Lung microvascular endothelial cell (primary cell): ENCODE measurements at places on chromosomes 11 and 22. TPM values are rescaled to one million over a fixed set of nuclear protein-coding genes. Genes with fewer than 3 reads are reported as not detected.

- no peak for DNase-seq
These were observed 271.8 kb downstream of the TBC1D22A start for GRCh38 chr22:47034076-47034808.

GRCh38 chr11:47587723-47588326 is 1.3 kb downstream of the FAM180B start:
- DNase-seq, result no peak

GRCh38 chr11:68632802-68633201 is 51.5 kb upstream of the GAL start:
- DNase-seq, result peak; percentile 75

DNA sequence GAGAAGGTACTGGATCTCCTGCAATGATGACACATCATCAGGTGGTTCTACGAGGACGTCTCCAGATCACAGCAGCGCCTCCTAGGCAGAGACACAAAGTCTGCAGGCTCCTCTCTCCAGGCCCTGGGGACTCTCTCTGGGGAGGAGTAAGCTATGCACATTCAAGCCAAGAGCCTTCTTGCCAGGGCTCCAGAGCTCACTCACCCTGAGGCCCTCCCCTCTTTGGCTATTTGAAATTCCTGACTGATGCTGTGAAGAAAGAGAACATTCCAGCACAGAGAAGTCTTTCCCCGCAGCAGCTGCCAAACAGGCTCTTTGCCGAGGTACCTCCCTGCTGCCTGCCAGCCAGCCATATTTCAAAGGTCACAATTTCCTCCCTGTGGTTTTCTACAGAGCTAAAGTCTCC is 204.9 kb downstream of the CSNK2A3 start:
- no peak for DNase-seq

GRCh38 chr22:50542416-50542927 is 3.2 kb upstream of the KLHDC7B start:
- DNase-seq, result no peak

- no peak for DNase-seq
These were observed 223.4 kb downstream of the FAM76B start for GRCh38 chr11:95566211-95566610.

DNA sequence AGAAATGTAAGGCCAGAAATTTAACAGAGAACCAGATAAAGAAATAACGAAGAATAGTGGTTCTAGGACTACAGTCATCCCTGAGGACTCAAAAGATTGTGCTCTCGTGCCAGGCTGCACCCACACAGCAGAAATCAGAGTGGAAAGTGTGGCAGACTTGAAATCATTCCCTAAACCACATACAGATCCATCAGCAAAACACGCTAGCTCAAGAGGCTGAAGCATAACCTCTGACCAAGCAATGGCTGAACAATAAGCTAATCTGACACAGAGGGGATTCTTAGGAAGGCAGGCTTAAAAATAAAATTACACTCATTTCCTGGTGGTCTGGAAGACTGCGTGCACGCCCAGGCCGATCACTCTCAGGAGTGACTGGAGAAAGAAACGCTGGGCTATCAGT is 19.0 kb downstream of the NCF4 start:
- no peak for DNase-seq

GRCh38 chr11:78742430-78742829 is 167.8 kb upstream of the NARS2 start:
- no peak for DNase-seq

- DNase-seq, result no peak
These were observed 2.6 kb upstream of the TCIRG1 start for GRCh38 chr11:68036141-68036716.

- DNase-seq, result peak; percentile 23
These were observed 15.3 kb upstream of the CDC42BPG start for GRCh38 chr11:64859542-64860414.

GRCh38 chr11:67373648-67374570 is 511 bp upstream of the CLCF1 start:
- peak; percentile 93 for DNase-seq

DNA sequence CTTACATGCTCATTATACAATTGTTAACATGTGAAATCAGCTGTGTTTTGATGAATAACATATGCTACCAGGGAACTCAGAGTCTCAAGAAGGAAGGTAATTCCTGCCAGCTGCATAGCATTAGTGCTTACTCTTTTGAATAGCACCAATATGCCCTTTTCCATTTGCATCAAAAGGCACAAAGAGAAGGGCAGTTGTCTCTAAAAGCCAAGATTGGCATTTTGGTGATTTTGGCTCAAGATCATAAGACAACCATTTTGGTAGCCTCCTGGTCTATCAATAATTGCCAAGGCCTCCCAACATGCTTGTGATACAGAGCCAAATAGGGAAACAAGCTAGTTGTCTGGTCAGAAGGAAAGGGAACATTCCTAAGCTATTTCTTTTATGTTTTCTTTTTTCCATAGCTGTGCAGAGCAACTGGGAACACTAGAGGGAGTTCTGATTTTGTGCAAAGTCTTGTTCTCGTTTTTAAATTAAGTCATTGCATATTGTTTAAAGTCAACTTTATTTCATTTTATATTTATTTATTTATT is 416.7 kb upstream of the CHORDC1 start:
- peak; percentile 6 for DNase-seq

GRCh38 chr11:92607969-92608722 is 361.3 kb upstream of the MTNR1B start:
- no peak for DNase-seq

Gene SERGEF
- total RNA-seq, result 15.9 and 20.0 TPM in 2 replicates

Gene SCYL1
- 36.6 and 46.6 TPM in 2 replicates for total RNA-seq

Gene SPA17
- total RNA-seq, result 3.6 and 5.0 TPM in 2 replicates
